ENCODE measurements at places on chromosomes 3 and 15.

DNA sequence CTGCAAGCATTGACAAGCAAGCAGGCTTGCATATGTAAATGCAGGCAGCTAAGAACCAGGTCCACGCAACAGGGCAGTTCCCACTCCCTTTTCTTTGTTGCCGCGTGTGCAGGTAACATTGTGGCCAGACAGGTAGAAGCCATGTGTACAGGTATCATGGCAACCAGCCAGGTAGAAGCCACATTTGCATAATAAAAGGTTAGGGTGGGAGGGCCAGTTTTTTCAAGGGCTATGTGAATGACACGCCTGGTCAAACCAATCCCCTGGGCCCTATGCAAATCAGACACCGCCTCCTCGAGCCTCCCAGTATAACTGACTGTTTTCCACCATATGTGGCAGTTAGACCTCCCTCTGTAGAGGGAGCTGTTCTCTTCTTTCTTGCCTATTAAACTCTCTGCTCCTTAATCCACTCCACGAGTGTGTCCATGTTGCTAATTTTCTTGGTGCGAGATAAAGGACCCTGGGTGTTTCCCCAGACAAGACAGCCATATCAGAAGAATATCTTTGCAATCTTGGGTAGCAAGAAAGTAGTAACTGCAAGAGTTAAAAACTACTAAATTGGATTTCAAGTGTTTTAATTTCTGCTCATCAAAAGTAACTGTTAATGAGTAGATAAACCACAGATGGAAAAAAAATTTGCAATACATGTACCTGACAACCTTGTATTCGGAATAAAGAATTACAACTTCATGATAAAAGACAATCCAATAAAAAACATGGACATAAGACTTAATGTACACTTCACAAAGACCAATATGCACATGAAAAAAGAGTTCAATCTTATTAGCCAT is 21.8 kb downstream of the PCOLCE2 start:
- DNase-seq, result no peak

DNA sequence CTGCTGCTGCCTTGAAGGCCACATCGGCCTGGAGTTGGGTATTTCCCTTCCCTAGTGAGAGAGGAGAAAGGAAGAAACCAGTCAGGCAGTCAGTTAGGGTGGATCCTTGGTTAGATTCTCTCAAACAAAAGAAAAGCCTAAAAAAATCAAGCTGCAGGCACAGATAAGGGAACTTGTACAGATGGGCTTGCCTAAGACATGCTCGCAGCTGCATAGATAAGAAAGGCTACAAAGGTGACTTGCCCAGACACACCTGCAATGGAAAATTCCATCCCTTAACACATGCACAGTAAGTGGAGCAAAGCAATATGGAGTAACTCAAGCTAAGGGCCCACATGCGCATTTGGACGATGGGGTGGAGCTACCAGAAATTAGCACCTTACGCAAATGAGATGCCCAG is 199.7 kb upstream of the ARPP21 start:
- DNase-seq, result no peak

- DNase-seq, result no peak
Observed at GRCh38 chr3:138691351-138691750, 82.8 kb downstream of the FAIM start.

GRCh38 chr15:68543165-68544008 is 35.4 kb upstream of the CORO2B start:
- DNase-seq, result no peak

GRCh38 chr15:57312318-57313133 is 63.8 kb upstream of the CGNL1 start:
- no peak for DNase-seq

DNA sequence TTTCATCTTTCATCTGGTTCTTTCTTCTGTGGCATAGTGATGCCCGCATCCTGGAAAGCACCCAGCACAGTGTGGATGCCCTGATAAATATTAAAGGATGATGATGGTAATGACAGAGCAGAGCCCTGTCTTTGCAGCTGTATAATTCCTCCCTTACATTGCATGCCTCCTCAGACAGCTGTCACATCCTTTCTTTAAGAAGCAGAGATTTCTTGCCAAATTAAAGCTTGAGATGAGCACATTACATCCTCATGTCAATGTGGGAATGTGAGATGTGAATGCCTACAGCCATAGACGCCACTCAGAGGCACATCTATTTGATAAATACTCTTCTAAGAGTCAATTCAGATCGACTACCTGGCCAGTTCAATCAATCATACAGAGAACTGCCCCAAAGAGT is 642.0 kb downstream of the ZNF385D start:
- no peak for DNase-seq

- DNase-seq, result no peak
Observed at GRCh38 chr3:47134311-47134710, 29.6 kb downstream of the SETD2 start.

DNA sequence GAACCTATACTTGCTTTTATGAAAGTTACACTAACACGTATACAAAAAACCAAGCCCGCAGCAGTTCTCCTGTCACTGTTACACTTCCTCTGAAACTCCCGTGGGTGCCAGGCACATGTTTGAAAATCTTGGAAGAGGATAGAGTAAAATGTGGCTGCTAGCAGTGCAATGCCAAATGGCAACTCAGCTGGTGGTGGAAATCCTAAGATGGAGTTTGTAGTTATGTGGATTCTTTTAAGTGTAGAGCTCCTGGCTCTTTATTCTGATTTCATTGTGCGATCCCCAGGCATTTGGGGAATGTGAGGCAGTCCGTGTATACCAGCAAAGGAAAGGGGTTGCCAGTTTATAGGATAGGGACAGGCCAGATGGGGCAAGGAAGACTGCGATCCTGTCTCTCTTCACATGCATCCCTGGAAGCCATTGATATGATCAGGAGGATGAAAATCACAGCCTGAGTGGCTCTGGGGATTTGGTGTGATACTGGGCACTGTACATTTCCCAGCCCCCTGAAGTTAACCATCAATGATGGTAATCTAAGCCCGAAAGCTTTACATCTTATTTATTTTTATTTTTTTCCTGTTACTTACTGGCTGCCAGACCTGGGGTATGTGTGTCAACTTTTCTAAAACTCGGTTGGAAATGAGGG is 1.1 kb downstream of the STAC start:
- no peak for DNase-seq

DNA sequence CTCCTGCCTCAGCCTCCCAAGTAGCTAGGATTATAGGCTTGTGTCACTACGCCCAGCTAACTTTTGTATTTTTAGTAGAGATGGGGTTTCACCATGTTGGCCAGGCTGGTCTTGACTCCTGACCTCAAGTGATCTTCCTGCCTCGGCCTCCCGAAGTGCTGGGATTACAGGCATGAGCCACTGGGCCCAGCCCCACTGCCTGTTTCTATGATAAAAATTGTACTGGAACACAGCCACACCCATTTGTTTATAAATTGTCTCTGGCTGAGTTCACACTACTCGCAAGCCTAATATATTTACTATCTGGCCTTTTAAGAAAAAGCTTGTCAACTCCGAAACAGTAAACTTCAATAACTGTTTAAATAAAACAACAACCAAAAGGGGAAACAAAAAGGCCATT is 309.4 kb upstream of the WNT5A start:
- DNase-seq, result no peak

- no peak for DNase-seq
Observed at GRCh38 chr3:50487181-50487580, 16.3 kb downstream of the CACNA2D2 start.

- DNase-seq, result no peak
Observed at GRCh38 chr3:187830181-187830580, 84.9 kb upstream of the BCL6 start.

DNA sequence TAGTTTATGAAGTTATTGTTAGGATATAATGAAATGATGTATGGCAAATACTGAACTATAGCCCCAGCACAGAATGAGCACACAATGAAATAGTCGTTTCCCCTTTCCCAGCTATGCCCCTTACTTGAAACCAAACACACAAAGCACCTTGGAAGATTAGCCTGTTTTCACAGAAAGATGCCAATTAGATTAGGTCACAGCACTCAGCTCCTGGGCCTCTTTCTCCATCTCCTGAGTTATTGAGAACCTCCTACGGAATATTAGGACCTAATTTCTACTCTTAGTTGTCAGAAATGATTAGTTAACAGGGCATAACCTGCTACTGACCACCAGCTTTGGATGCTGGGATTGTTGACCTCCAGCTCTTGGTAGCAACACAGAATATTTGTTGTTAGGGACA is 269.4 kb upstream of the ROPN1 start:
- DNase-seq, result no peak

GRCh38 chr3:115217678-115218451 is 70.8 kb upstream of the ZBTB20 start:
- DNase-seq, result peak; percentile 67

DNA sequence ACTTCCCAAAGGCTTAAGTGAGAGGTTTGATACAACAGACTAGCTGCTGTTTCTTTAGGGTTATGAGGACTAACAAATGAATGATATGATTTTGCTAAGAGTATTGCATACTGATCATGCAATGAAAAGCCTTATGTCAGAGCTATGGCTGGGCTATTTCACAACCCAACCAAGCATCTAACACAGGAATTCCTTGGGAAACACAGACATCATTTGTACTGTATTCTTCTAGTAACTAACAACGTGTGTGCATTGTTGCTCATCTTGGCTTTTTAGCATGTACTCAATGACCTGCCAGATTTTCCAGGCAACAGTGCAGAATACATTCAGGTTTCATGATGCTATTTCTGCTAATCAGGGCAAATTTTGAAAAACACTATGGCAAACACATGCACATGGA is 19.3 kb downstream of the PDZRN3 start:
- DNase-seq, result no peak

- DNase-seq, result peak; percentile 21
Observed at GRCh38 chr3:128497305-128498126, 4.5 kb upstream of the GATA2 start.

- no peak for DNase-seq
Observed at GRCh38 chr3:44948239-44948638, 27.7 kb downstream of the ZDHHC3 start.

GRCh38 chr3:53074761-53075742 is 29.2 kb upstream of the SFMBT1 start:
- no peak for DNase-seq

DNA sequence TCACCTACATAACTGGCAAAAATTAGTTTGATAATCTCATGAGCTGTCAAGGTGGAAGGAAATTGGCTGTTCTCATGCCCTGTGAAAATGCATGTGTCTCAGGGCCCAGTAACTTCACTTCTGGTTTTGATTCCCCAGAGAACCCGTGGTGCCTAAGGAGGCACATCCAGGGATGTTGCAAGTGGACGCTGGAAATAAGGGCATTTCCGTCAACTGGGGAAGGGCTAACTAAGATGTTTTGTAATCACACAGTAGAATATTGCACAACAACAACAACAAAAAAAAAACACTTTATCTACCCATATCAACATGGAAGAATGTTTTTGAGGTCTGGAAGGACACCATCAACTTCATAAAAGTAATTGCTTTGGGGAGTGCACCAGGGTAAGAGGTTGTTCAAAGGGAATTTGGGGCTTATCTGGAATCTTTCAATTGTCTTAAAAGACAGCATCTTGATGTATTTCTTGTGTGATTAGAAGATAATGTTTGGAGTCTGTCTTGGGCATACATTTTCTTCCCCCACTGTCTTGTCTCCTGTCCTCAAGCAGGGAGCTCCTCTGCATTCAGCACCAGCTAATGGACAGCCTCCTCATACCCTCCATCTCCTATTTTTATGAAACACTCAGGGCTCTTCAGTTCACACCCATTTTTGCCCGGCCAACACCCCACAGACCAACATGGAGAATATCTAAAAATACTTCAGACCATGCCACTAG is 37.2 kb upstream of the PRR20G start:
- no peak for DNase-seq

DNA sequence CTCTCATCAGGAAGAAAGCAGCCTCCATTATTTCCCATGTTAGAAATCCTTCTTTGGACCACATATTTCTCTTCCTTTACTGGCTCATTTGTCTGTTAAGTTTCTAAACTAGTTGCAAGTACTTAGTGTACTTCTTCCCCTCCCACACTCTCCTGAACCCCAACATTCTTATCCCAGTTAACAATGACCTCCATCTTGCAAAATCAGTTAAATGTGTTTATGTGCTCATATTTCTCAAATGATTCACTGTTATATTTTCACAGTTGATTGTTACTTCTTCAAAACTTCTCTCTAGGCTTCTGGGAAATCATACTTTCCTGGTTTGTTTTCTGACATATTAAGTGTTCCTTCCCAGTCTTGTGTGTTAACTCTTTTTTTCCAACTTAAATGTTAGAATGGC is 856.9 kb downstream of the EPHA3 start:
- DNase-seq, result no peak
